ENCODE measurements at places on chromosomes 12 and 14. TPM values are rescaled to one million over a fixed set of nuclear protein-coding genes. Genes with fewer than 3 reads are reported as not detected.

Gene OGFOD2
- 6.6 TPM for total RNA-seq

Gene CLEC2D
- total RNA-seq, result 30.8 TPM

Gene ITPR2
- 28.3 TPM for total RNA-seq

Gene NXPH4
- total RNA-seq, result not detected

Gene KRT73
- not detected for total RNA-seq

Gene AACS
- 14.1 TPM for total RNA-seq

Gene KRT4
- total RNA-seq, result not detected

Gene CD69
- total RNA-seq, result 40.3 TPM

Gene DBX2
- not detected for total RNA-seq

DNA sequence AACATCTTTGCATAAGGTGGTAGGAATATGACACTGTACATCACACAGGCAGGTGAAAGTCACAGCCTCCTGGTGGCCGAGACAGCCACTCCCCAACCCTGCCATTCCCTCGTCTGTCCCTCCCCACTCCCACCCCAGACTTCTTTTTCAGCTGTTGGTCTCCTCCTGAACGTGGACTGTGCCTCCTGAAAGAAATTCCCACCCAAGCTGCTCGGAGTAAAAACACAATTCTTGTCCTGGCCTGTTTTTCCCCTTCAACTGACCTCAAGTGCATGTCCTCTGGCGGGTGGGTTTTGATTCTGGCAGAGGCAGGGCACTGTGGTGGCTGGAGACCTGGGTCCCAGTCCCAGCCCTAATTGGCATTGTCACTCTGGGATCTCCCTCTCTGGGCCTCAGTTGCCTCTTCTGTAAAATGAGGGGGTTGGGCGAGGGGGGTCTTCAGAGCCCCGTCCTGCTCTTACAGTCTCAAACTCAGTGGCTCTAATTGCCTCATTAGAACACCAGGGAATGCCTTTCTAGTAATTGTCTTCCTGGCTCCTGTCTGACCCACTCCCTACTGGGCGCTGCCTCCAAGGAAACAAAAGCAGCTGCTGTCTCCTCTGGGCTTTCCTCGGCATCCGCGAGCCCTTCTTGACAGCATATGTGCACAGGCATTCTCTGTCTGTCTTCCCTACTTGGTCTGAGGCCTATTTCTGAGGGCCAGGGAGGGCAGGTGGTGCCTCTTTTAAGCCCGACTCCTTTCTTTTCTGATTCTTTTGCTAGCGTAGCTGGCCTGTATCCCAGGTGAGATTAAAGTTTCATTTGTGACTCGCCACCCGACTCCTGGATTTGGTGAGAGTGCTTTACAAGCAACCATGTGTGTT lies 186.6 kb upstream of the RMST start:
- no peak for DNase-seq

GRCh38 chr12:27564612-27565213 lies 40.7 kb downstream of the PPFIBP1 start:
- DNase-seq, result no peak

- DNase-seq, result no peak
Observed at GRCh38 chr14:83147006-83147405, 1613.4 kb upstream of the SEL1L start.

DNA sequence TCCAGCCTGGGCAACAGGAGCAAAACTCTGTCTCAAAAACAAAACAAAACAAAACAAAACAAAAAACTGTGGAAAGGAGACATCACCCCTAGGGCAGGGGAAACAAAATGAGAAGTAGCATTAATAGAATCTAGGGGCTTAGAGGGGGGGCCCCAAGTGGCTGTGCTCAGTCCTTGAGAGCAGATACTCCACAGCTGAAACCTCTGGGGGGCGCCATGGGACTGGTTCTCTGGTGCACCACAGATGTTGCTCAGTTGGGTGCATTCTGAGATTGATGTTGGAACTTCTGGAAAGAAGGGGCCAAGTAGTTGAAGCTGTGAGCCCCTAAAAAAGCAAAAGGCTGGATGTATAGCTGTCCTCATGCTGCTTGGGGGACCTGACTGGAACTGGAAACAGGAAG lies 11.8 kb upstream of the SYNE2 start:
- no peak for DNase-seq

- no peak for DNase-seq
Observed at GRCh38 chr14:99289394-99290189, 17.6 kb upstream of the BCL11B start.

DNA sequence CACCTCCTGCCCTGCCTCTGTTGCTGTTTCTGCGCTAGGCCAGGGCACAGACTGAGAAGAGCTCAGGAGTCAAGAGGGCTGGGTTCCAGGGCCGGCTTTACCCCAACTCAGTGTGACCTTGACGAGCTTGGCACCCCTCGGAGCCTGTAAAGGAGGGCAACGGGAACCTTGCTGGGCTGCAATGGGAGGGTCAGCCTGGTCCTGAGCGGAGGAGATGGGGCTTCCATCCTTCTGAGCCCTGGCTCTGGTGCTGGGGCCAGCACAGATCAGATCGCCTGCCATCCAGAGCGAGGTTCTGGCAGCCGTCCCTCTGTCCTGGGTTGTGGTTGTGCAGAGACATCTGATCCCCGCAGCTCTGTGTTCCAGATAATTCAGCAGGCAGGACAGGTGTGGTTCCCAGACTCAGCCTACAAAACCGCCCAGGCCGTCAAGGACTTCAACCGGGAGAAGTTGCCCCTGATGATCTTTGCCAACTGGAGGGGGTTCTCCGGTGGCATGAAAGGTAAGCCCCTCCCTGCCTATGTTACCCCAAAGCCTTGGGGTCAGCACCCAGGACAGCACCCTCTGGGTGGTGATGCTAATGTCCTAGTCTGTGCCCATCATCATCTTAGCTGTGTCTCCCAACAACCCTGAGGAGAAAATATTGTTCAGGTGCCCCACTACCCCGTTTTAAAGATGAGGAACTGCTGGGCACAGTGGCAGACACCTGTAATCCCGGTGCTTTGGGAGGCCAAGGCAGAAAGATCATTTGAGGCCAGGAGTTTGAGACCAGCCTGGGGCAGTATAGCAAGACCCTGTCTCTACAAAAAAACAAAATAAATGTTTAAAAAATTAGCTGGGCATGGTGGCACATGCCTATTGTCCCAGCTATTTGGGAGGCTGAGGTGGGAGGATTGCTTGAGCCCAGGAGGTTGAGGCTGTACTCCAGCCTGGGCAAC lies 50.2 kb downstream of the FOXN4 start:
- DNase-seq, result no peak

DNA sequence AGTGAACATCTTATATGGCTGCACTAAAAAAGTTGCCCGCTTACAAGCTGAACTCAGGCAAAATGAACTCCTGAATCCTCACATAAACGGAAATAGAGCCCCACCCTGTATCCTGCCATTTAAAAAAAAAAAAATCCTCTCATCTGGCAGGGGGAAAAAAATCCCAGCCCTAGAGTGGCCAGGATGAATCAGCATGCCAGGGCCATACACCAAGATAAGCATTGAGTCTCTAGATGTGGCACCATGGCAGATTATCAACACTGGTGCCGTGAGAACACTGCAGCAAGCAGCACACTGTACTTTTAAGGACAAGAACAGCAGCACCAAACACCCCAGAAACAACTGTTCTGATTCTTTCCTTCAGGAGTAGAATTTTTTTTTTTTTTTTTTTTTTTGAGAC lies 65.5 kb downstream of the RASSF3 start:
- peak; percentile 71 for DNase-seq

GRCh38 chr14:76576047-76576741 lies 185.1 kb upstream of the VASH1 start:
- no peak for DNase-seq

- no peak for DNase-seq
Observed at GRCh38 chr12:3295646-3296408, 195.2 kb upstream of the PRMT8 start.

DNA sequence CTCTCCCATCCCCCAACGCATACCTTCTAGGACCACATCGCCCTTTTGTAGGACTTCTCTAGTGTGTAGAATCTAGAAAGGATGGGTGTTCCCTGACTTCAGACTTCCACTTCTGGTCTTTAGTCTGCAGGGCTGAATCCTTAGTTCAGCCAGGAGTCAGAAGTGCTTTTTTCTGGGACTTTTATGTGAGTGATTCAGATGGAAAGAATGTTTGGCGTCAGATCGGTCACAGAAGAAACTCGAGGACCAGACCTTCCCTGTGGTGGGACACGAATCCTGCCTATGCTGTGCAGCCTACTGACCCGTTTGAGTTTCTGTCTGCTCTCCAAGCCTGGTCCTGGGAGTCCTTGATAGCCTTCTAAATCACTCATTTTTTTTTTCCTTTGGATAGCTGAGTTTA lies 165.4 kb upstream of the SSTR1 start:
- no peak for DNase-seq

DNA sequence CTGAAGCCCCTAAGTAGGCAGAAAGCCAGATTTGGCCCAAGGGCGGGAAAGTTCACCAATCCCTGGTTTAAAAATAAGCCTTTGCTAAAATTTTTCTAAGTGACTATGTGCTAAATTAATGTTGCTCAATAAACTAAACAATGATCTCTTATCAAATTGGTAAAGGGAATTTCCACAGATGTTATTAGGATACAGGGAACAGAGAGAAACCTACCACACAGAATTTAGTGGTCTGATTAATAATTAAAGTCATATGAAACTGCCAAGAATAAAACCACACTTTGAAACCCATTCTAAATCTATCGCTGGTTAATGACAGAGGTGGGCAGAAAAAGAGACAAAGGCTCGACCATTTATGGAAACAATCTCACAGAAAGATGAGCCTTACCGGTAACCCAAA lies 22.0 kb downstream of the ANAPC5 start:
- no peak for DNase-seq

GRCh38 chr14:87615047-87615446 lies 377.9 kb downstream of the GALC start:
- no peak for DNase-seq

DNA sequence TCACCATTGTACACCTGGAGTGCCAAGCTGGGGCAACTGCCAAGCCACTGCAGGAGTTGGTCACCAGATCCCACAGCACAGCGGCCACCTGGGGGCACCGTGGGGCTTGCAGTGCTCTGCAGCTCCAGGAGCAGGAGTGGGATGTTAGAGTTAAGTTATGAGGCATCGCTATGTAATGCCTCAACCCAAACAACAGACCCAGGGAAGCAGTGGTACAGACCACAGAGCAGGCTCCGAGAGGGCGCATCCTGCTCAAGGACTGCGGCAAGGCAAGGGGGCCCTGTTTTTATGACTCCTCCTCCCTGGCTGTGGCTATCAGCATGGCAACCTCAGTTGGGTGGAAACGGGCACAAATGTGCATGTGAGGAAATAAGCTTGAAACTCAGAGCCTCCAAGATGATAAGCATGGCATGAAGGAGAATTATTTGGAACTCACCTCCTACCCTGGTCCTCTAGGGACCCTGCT lies 63.1 kb downstream of the ARL6IP4 start:
- peak; percentile 63 for DNase-seq

GRCh38 chr12:101671157-101671791 lies 26.2 kb upstream of the CHPT1 start:
- DNase-seq, result no peak

GRCh38 chr14:59675394-59675793 lies 98.8 kb upstream of the CCDC175 start:
- no peak for DNase-seq

- no peak for DNase-seq
Observed at GRCh38 chr12:54266852-54267251, 13.1 kb downstream of the CBX5 start.

- no peak for DNase-seq
Observed at GRCh38 chr12:104220931-104221330, 5.4 kb downstream of the TXNRD1 start.

DNA sequence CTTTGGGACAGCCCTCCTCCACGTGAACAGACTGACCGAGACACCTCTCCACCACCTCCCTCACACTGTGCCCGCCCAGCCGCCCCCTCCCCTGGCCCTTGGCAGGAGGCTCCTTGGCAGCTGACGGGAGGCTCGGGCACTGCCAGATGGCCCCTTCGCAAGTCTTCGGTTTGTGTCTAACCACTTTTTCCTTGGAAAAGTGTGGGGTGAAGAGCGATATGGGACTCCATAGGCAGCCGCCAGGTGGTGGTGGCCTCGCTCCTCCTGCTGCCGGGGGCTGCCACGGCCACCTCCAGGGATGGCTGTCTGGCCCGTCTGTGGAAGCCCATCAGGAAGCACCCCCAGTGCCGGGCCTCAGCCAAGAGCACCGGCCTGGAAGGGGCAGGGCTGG lies 58.7 kb downstream of the LRCOL1 start:
- no peak for DNase-seq

- no peak for DNase-seq
Observed at GRCh38 chr12:89309440-89309802, 42.9 kb downstream of the DUSP6 start.

DNA sequence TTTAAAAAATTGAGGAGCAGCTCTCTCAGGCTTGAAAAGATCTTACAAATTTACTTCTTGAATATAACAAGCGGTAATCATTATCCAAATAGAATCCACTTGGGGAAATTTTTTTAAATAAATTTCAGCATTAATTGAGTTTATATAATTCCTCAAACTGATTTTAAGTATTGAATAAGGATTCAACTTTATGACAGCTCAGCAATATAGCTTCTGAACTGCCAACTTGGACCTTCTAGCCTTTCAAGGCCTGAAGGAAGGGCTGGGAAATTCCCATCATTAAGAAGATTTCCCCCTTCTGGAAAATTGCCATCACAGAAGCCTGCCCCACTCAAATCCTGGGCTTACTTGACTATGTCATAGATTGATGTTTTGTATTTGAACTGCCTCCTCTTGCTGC lies 57.5 kb upstream of the GARIN2 start:
- DNase-seq, result no peak

DNA sequence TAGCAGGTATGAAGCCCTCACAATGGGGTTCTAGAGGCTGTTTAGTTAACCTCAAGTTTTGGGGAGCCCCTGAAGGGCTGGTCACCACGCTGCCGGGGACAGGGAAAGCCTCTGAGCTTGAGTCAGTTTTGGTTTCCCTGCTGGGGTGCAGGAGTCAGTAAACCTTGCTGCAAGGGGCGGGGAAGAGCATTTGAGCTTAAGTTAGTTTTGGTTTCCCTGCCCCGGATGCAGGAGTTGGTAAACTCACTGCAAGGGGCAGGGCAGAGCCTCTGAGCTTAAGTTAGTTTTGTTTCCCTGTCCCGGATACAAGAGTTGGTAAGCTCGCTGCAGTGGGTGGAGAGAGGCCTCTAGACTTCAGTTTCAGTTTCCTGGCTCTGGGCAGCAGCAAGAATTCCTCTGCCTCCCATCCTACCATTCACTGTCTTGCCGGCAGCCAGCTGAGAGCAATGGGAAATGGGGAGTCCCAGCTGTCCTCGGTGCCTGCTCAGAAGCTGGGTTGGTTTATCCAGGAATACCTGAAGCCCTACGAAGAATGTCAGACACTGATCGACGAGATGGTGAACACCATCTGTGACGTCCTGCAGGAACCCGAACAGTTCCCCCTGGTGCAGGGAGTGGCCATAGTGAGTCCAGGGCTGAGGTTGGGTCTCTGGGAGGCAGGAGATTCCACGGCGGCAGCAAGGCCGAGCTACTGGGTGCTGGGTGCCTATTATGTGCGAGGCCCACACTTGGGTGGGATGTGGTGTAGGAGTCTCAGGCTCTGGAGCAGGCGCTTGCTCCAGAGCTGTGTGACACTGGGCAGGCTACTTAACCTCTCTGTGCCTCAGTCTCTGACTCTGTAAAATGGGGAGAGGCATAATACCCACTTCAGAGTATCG lies at the start of gene OAS2:
OAS2 (plus strand) TSS at position 357 of the 878 bp plus-strand sequence; CDS start at position 447, 90 bp downstream.
- DNase-seq, result no peak

Data from thoracic aorta (tissue), 2 donors.